ENCODE measurements at places on chromosomes 6 and 20. TPM values are rescaled to one million over a fixed set of nuclear protein-coding genes. Genes with fewer than 3 reads are reported as not detected.

GRCh38 chr6:20737912-20738311 is 203.7 kb downstream of the CDKAL1 start:
- no peaks in the 10 kb centered on the region for H3K27me3 ChIP-seq
- DNase-seq: no peak
- H3K4me3 ChIP-seq: no peak overlapping the region
- no peaks in the 10 kb centered on the region for H3K4me1 ChIP-seq
- no peak overlapping the region for H3K27ac ChIP-seq

Gene CTSZ
- total RNA-seq: 256 TPM

Gene PPP1R14C
- 80.8 TPM for total RNA-seq

GRCh38 chr20:10249048-10249770 is 30.6 kb downstream of the SNAP25 start:
- H3K27ac ChIP-seq: no peak overlapping the region
- no peaks in the 10 kb centered on the region for H3K4me1 ChIP-seq
- H3K27me3 ChIP-seq: no peaks in the 10 kb centered on the region
- DNase-seq: no peak

DNA sequence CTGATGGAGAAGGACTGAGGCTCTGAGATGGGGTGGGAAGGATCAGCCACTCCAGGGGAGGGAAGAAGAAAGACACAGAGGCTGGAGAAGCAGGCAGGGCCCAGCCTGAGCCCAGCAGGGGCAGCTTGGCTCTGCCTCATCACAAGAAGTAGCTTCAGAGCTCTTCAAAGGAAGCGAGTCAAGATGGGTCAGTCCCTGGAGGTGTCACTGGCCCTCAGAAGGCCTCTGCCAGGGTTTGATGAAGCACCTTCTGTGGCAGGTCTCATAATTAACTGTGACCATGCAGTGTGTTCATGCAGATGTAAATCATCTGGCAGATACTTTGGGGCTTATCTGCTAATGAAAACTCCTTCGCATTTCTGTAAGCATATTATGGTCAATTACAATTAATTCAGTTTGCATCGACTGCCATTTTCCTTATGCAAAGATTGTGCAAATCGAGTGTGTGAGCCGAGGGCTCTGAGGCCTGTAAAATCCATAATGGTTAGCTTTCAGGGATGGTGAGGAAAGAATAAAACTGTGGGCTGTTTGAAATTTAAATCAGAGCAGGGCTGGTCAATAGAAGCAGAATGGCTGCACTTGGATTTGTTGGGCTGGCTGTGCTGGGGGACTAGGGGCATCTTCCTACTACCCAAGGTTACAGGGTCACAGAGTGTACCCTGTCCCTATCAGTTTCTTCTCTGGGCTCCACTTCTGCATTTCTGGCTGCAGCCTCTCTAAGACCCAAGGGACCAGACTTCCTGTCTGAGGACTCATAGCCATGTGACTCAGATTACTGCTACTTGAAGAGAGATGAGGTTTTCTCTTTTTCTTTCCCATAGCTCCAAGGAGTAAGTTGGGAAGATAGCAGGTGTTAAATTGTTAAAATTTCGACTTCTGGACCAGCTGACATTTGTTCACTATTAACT is 376.6 kb downstream of the DHX35 start:
- no peak overlapping the region for H3K4me3 ChIP-seq
- no peaks in the 10 kb centered on the region for H3K27me3 ChIP-seq
- H3K4me1 ChIP-seq: no peaks in the 10 kb centered on the region
- H3K27ac ChIP-seq: no peak overlapping the region
- H3K36me3 ChIP-seq: no peaks in the 10 kb centered on the region

Gene BPIFB1
- not detected for total RNA-seq

DNA sequence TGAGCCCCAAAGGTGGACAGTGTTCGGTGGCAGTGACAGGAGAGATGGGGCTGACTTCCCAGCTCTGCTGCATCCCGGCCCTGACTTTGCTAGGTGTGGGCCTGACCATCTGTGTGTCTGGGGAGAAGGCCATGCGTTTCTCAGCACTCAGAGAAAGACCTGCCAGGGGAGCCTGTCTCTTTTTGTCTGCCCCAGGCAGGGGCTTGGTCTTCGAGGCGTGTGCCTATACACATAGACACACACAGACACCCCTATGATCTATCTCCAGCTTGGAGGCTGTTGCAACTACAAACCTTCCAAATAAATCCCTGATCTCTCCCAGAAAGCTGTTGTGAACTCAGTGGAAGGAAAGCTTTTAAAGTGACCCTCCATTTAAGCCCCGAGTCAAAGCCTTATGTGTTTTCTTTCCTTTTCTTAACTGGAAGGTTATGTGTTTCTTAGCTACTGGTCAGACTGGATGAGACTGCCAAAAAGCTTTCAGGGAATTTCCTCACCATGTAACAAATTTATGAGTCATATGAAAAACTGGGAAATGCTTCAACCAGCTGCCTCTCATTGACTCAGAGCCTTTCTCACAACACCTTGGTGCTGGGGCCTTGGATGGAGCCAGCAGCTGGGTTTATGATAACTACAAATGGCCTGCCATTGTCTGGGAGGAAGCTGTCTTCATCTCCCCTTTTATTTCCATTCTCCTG is 102.6 kb downstream of the CDC5L start:
- no peaks in the 10 kb centered on the region for H3K36me3 ChIP-seq
- peak; percentile 41 for DNase-seq
- H3K4me3 ChIP-seq: no peak overlapping the region
- peaks cover 19% of the 10 kb centered on the region for H3K4me1 ChIP-seq
- H3K27ac ChIP-seq: peak overlapping the region; percentile 92
- H3K27me3 ChIP-seq: no peaks in the 10 kb centered on the region

Gene E2F3
- total RNA-seq: 10.3 TPM

- no peaks in the 10 kb centered on the region for H3K4me1 ChIP-seq
- H3K36me3 ChIP-seq: no peaks in the 10 kb centered on the region
- H3K27me3 ChIP-seq: no peaks in the 10 kb centered on the region
- no peak for DNase-seq
- no peak overlapping the region for H3K27ac ChIP-seq
- H3K4me3 ChIP-seq: no peak overlapping the region
Observed at GRCh38 chr20:12555369-12555768, 453.4 kb upstream of the SPTLC3 start.

Gene BPIFB4
- not detected for total RNA-seq
